ENCODE measurements at places on chromosomes 12 and 14.
A peak's percentile ranks its signal among the peaks of the same experiment; 100 is the strongest.

DNA sequence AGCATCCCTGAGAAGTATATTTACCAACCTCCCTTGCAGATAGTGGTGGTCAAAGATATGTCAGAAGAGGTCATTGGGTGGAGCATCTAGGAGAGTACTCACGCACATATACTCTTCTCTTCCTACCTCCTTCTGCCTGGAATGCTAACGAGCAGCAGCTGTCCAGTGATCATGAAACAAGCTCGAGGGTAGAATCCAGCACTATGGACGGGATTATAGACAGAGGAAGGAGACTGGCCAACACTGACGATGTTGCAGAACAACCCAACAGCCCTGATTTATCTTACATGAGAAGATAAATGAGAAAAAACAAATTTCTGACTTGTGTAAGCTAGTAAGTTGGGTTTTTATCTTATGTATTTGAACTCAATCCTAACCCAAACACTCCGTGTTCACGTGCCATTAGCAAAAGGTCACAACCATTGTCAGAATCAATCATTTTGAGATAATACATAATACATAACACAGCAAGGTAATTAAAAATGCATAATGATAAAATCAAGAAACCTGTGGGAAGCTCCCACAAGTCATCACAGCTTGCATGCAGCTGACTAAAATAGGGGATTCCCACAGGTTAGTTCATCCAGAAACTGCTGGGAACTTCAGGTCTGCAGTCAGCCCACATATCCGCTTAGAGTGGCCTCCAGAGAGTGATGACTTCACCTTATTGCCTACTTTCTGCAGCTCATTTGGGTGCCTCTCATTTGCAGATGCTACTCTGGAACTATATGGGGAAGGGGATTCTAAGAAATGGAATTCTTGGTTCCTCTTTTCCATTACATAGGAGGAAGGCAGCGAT lies 36.3 kb upstream of the STK38L start:
- no peak for DNase-seq

DNA sequence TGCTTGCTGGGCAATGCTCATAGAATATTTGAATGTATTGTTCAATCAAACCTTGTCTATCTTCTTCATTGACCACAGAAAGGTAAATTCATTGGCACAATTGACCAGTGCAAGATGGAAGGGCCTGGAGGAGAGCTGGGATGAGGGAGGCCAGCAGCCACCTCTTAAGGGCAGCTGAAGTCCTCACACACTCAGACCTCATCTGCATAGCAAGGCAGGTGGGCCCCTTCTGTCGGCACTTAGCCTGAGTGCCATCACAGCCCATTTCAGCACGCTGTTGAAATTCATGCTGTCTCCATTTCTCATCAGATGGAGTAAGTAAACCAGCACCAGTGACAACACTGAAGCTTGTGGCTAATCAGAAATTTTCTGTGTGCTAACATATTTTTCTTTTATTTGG lies 25.4 kb upstream of the HMGA2 start:
- no peak for DNase-seq

GRCh38 chr14:83309833-83310232 lies 1776.2 kb upstream of the SEL1L start:
- no peak for DNase-seq

- DNase-seq = no peak
These were observed 9.5 kb upstream of the CALM1 start for GRCh38 chr14:90387206-90387760.

GRCh38 chr12:25853316-25854095 lies 105.0 kb upstream of the RASSF8 start:
- DNase-seq = no peak

- DNase-seq = no peak
These were observed 3.4 kb downstream of the CCER1 start for GRCh38 chr12:90951432-90952105.

DNA sequence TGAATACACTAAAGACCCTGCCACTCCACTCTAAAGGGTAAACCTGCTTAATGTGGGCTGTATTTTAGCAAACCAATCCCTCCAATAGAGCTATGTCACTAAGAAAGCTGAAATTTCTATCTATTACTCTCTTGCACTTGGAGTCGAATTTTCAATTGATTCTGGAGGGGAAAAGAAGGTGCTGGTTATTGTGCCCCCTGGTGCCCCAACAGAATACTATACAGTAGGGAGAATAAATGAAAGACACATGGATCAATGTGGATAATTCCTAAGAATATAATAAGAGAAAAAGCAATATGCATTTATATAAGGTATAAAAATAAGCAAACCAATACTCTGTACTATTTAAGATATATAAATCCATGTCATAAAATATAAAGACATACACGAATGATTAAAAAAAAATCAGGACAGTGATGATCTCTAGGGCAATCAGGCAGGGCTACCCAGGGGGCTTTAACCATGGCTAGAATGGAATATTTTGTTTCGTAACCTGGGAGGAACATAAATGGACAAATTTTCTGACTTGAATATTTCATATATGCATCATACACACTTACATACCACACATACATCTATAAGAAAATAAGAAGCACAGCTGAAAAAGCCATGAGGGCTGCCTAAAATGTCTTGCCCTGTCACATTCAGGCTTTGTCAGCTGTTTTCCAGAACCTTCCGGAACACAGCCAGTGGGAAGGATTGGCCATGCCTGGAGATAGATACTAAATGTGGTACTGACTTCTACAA lies 54.4 kb downstream of the EFCAB11 start:
- DNase-seq = peak; percentile 24

- DNase-seq = no peak
These were observed 16.7 kb downstream of the P2RX2 start for GRCh38 chr12:132635076-132635955.

GRCh38 chr12:49055978-49056754 lies 4.4 kb downstream of the KMT2D start:
- DNase-seq = peak; percentile 81

DNA sequence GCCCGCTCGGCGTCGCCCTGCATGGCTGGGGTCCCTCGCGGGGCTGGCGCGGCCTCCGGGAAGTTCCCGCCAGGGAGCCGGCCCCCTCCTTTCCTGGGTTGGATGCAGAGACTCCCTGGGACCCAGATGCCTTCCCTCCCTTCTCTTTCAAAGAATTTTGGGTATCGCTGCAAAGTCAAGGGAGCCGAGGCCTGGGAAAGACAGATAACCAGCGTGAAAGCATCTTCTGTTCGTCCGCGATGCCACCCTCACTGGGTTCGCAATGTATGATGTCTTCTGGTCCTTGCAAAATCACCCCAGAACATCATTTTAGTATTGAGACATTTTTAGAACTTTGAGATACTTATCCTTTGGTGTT lies 451 bp downstream of the IRAK3 start:
- DNase-seq = no peak

GRCh38 chr14:49306152-49306751 lies 279.9 kb downstream of the RPS29 start:
- no peak for DNase-seq

GRCh38 chr14:68384335-68384734 lies 408.5 kb downstream of the ZFP36L1 start:
- peak; percentile 44 for DNase-seq

- DNase-seq = no peak
These were observed 4.4 kb downstream of the ITGA7 start for GRCh38 chr12:55703288-55703687.

- DNase-seq = no peak
These were observed 26.2 kb upstream of the DYNC1H1 start for GRCh38 chr14:101937926-101938767.

GRCh38 chr14:34693228-34693939 lies 21.0 kb downstream of the CFL2 start:
- DNase-seq = no peak

DNA sequence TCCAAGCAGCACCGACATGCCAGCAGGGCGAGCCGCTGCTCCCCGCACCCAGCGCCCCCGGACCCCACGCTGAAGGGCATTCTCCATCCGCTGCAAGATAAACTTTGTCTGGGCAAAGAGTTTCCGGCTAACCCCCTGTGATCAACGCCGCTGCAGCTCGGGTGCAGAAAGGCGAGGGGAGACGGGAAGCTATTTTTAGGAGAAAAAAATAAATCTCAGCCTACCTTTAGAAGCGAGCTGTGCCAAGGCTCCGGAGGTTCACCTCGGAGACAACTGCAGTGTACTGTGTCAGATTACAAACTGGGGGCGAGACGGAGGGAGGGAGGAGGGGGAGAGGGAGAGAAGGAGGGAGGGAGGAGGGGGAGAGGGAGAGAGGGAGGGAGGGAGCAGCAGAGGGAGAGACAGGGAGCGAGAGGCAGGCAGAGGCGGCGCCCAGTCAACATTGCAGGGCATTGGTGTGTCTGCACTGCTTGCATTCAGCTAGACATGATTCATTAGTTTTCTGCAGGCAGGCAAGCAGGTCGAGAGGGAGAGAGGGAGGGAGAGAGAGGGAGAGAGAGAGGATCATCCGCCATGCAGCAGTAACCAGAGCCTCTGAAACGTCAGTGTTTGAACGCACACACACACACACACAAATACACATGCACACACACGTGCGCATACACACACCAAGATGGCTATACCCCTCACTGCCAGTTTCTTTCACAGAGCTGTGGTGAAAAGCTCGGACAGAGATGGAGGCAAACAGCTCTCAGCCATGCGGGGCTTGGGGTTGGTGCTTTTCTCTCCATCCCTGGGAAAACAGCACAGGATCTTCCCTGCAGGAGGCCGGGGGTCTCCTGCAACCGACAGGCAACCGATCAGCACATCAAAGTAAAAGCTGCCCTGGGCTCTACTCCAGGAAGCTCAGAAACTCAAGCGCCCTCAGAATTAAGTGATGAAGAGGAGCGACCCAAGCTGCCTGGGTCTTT lies at the start of gene RIMBP2:
RIMBP2 (minus strand) TSS at position 302 of the 971 bp plus-strand sequence. CDS start 237,286 bp downstream, outside the sequence.
- DNase-seq = no peak

GRCh38 chr12:112375105-112375504 lies 7.1 kb downstream of the HECTD4 start:
- no peak for DNase-seq

- no peak for DNase-seq
These were observed 506.0 kb downstream of the DIO2 start for GRCh38 chr14:79705126-79705894.

DNA sequence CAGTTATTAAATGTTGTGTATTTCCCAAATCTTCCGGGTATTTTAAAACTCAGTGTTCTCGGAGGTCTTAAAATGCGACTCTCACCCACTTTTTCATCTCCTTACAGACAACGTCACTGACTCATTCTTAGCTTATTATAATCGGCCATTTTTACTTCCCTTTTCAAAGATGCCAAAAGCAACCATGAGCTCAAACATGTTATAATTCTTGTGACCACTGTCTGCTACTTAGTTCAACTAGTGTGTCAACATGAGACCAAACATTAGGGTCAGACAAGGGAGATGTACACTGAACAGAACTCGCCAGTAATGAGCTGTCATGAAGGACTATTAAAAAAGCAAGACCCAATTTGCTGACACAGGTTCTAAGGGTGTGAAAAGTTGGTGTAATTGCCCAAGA lies 4.2 kb upstream of the GRIP1 start:
- no peak for DNase-seq

- DNase-seq = no peak
These were observed 23.2 kb downstream of the PXN start for GRCh38 chr12:120242275-120242799.

DNA sequence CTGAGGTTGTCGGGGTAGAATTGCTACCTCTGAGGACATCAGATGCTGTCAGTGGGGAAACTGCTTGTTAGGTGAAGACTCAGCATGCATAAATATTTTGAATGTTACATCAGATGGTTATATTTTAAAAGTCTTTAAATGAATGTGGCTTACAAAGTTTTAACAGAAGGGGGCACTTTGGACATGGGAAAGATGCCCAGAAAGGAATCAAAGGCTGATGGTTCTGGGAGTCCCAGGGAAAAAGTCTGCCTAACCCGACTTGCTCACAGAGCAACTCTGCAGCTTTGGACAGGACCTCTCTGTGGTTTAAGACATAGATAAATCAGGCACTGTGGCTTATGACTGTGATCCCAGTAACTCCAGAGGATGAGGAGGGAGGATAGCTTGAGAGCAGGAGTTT lies 474.9 kb downstream of the ATP23 start:
- DNase-seq = no peak

GRCh38 chr12:112686373-112686772 lies 105.2 kb upstream of the RPH3A start:
- DNase-seq = no peak

GRCh38 chr12:124727264-124727800 lies 136.3 kb downstream of the SCARB1 start:
- DNase-seq = no peak

GRCh38 chr12:130868412-130868811 lies 3.5 kb upstream of the RAN start:
- DNase-seq = no peak

DNA sequence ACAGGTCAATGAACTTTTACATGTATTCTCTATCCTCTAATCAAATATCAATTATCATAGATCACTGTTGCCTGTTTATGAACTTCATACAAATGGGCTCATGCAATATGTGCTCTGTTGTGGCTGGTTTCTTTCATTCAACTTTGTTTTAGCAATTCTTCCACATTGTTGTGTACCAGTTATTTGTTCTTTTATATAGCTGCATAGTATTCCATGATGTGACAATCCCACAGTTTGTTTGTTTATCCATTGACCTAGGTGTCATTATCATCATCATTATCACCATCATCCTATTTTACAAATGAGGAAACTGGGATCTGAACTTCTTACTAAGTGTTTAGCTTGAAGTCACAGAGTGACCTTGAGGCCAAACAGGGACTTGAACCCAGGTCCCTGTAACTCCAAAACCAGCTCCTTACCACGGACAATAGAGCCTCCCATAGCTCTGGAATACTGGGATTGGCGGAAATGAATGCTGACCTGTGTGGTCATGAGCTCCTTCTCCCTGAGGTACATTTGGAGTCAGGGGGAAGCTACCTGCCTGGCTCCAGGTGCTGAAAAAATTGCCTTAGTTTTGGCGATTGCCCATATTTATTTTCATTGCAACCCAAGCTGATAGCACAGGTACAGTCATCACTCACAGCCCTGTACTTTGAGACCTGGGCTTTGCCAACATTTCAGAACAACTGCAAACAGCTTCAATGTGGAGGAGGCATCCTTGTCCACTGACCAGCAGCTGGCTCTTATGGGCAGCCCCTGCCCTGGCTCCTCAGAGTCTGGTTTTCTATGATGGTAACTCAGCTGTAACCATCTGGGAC lies 9.2 kb downstream of the ZFP36L1 start:
- no peak for DNase-seq

DNA sequence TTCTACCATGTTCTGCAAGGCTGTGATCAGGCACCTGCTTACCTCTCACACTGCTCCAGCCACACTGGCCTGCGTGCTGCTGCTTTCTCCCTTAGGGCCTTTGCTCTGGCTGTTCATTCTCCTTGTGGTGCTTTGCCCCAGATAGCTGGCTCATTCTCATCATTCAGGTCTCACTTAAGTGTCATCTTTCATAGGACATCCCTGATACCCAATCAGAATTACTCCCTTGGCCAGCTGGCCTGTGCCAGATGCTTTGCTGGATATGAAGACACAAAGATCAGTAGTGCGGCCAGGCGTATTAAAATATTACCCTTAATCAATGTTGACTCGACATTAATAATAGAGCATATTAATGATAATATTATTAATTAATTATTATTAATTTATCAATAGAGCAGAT lies 143.8 kb upstream of the FGD4 start:
- no peak for DNase-seq

GRCh38 chr12:71558445-71558844 lies 105.2 kb downstream of the ZFC3H1 start:
- no peak for DNase-seq

- DNase-seq = no peak
These were observed 329.4 kb upstream of the TBX3 start for GRCh38 chr12:115013236-115013981.

GRCh38 chr12:95269892-95270291 lies 52.3 kb downstream of the VEZT start:
- DNase-seq = no peak

GRCh38 chr12:28383368-28383767 lies 193.1 kb downstream of the CCDC91 start:
- DNase-seq = no peak
